ENCODE measurements at places on chromosomes 1 and 21. TPM values are rescaled to one million over a fixed set of nuclear protein-coding genes. Genes with fewer than 3 reads are reported as not detected.
A peak's percentile ranks its signal among the peaks of the same experiment; 100 is the strongest.

MYCL gene
- 0.77 TPM for polyA plus RNA-seq

TRIM62 gene
- polyA plus RNA-seq = 7.2 TPM

OR14A16 gene
- not detected for polyA plus RNA-seq

ZNF648 gene
- not detected for polyA plus RNA-seq

GRCh38 chr1:231857609-231858135, 231.1 kb downstream of the DISC1 start:
- no peak for DNase-seq

DNA sequence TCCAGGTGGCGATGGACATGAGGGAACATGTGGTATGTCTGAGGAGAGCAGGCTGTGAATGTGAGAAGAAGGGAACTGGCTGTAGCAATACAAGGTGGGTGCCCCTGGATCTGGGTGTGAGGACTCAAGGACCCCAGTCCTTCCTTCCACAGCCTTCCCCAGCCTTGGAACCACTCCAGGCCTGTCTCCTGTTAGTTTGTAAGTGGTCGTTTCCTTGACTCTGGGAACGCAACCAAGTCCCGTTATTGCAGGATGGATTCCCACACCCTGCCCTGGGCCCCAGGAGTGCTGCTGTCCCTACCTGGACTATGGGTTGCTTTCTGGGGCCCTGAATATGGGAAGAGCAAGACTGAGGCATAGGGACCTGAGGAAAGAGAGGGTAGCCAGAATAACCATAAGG, 47.2 kb upstream of the VANGL1 start:
- no peak for DNase-seq

- DNase-seq = no peak
These were observed 239.8 kb downstream of the SDCCAG8 start for GRCh38 chr1:243495442-243496186.

- DNase-seq = peak; percentile 33
These were observed 19.7 kb downstream of the CDK18 start for GRCh38 chr1:205523891-205524793.

GRCh38 chr1:30310966-30311742, 412.2 kb downstream of the MATN1 start:
- DNase-seq = no peak

DNA sequence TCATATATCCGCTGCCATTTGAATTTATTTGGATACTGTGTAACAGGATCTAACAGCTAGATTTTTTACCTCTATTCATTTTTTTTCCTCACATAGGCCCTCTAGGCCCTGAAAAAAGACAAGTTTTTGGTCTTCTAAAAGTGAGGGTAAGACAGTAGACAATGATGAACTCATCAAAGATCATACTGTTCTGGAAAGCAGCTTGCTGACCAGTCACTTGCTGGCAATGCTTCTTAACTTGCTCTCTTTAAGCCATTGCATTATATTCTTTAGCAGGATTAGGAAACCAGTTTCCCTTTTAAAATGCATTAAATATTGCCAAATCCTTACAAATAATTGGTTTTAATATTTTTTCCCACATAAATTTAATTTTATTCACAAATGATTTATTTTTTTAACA, 65.5 kb downstream of the SYT14 start:
- no peak for DNase-seq

- DNase-seq = peak; percentile 11
These were observed at the start of gene RAVER2 for GRCh38 chr1:64744492-64745180. Gene RAVER2, plus strand, starts transcription at chr1:64745075. Its CDS starts 98 bp downstream, at chr1:64745173.

DNA sequence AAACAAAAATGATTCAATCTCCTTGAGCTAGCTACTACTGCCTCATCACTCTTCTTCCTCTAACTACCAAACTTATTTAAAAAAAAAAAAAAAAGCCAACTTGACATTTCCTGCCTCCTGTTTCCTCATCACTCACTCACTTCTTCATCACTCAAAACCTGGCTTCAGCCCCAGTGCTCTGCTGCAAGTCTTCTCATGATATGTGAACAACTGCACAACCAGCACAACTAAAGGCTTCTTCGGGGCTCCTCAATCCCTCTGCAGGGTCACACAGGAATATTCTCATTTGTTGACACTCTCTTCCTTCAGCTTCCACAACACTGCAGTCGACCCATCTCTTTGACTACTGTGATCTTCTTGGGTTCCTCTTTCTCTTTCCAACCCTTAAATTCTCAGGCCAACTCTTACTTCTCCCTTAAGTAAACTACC, 7.6 kb downstream of the MTF1 start:
- DNase-seq = no peak

GRCh38 chr21:38075833-38076587, 159.8 kb upstream of the KCNJ6 start:
- no peak for DNase-seq

DNA sequence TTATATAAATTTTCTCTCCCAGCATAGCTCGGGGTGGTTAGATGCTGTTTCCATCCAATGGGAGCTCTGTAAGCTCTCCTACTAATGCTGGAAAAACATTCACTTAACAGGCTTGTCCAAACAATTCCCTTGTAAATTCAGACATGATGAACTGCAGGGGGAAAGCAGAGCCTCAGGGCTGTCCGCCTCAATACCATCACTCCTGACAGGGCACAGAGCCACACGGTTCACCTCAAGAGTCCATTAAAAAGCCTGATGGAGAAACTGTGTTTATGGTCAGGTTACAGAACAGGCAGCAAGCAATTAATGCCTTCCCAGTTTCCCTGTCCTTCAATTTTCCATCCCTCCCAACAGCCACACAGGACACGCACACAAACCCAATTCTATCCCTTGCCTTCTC, 171.0 kb downstream of the BRINP2 start:
- no peak for DNase-seq

Data from AG04450 (cell line).